ENCODE measurements at places on chromosomes 4 and X. TPM values are rescaled to one million over a fixed set of nuclear protein-coding genes. Genes with fewer than 3 reads are reported as not detected.

PDLIM3 gene
- 0.22 TPM for total RNA-seq

CLIC2 gene
- 9.2 TPM for total RNA-seq

DNA sequence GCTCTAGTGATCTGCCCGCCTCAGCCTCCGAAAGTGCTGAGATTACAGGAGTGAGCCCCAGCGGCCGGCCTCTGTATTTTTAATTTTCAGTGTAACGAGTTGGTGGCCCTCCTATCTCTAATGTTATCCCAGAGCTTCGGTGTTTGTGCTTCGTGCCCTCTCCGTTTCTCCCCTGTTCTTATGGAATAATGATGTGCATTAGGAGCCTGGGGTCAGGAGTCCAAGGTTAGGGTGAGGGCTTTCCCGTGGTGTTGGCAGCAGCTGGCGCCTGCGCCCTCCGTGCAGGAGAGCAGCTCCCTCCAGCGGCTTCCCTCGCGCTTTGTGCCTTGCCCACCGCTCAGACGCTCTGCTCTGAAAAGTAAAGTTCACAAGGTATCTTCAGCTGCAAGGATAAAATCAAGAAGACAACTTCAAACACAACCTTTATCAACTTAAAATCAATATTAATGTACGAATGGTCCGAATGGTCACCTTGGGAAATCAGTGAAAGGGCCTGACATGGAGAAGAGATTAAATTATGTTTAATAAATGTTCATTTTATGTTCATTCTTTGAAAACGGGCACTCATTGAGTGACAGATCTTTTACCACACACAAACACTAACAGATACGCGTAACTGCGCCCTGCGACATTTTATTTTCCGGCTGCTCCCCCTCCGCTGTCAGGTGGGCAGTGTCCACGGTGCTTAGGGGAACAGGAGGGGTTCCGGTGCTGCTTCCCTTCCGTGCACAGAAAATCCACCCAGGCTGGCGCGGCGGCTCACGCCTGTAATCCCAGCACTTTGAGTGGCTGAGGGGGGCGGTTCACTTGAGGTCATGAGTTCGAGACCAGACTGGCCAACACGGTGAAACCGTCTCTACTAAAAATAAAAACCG lies 62.4 kb downstream of the TRAPPC11 start:
- no peaks in the 10 kb centered on the region for H3K4me1 ChIP-seq
- H3K27me3 ChIP-seq, result no peaks in the 10 kb centered on the region

- DNase-seq, result no peak
- no peak overlapping the region for H3K4me3 ChIP-seq
- H3K36me3 ChIP-seq, result no peaks in the 10 kb centered on the region
- H3K27ac ChIP-seq, result no peak overlapping the region
- H3K4me1 ChIP-seq, result no peaks in the 10 kb centered on the region
Measured at GRCh38 chr4:156261230-156261629, 307.6 kb upstream of the CTSO start.

DNA sequence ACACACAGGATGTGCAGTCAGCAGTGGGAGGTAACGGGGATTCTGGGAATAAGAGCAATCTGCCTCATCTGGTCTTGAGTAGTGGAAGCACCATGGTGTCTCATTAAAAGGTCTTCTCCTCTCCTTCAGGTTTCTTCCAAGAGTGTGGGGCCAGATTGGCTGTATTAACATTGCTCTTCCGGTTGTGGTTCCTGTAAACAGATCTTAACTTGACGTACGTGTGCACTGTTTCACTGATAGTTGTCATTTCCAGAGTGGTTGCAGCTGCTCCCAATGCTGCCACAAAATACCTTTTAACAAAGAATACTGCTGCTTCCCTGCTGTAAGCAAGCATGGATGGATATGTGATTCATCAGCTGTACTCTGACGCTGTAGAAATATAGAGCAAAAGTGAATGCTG lies 1443.4 kb upstream of the TENM3 start:
- no peaks in the 10 kb centered on the region for H3K36me3 ChIP-seq
- H3K4me1 ChIP-seq, result no peaks in the 10 kb centered on the region
- no peaks in the 10 kb centered on the region for H3K27me3 ChIP-seq
- H3K4me3 ChIP-seq, result no peak overlapping the region

CCSER1 gene
- total RNA-seq, result 0.74 TPM

TMEM154 gene
- total RNA-seq, result 37.9 TPM

SLC49A3 gene
- total RNA-seq, result not detected

DNA sequence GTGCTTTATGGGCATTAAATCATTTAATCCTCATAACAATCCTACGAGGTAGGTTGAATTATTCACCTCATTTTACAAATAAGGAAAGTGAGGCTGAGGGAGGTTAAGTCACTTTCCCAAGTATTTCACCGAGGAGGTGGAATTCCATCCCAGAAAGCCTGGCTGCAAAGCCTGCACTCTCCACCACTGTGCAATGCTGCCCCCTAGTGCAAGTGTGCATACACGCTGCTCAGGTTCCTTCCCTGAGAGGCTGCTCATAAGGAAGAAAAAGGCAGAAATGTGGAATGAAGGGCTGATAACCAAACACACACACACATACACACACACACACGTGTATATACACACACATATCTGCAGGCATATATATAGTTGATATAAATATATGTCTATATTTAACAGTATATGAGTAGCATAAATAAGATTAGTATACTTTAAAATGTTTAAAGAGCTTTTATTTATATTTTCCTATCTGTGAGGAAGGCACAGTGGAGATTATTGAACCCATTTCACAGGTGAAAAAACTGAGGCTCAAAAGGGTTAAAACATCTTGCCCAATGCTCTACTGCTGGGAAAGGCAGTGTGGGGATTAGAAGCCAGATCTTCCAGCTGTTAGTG lies 714.5 kb upstream of the TENM3 start:
- no peak overlapping the region for H3K4me3 ChIP-seq
- no peak overlapping the region for H3K27ac ChIP-seq
- H3K4me1 ChIP-seq, result no peaks in the 10 kb centered on the region
- peak; percentile 89 for DNase-seq

DNA sequence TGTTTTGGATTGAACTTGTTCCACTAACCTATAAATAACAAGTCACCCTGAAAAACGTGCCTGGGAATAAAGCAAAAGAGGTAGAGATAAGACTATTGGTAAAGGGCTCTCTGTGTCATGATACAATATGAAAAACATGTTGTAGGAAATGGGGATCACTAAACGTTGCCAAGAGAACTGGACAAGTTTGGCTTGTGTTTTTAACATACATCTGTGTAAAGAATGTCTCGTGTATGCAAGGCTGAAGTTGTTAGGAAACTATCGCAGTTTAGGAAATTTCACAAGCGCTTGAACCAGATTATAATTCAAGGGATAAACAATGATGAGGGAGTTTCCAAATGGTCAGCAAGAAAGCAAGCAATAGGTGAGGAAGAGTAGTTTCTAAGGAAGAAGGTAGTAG lies 655.8 kb downstream of the PCDH7 start:
- DNase-seq, result no peak
- no peak overlapping the region for H3K27ac ChIP-seq
- H3K4me3 ChIP-seq, result no peak overlapping the region

ZNF185 gene
- total RNA-seq, result 17.8 TPM

DNA sequence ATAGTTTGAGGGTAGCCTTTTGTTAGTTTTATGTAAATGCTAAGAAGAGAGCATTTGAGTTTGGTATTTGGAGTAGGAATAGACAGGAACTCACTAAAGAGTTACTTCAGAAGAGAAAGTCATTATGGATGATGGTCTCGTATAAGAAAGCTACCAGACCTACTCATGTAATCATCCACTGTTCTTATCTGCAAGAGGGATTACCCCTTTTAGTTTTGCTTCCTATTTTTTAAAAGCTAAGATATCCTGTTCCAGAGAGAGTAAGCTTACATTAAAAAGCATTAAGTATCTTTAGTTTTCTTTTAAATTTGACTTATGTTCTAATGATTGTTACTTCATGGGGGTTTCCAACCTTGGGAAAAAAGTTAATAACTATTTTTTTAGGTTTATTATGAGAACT lies 12.5 kb upstream of the ART3 start:
- DNase-seq, result no peak
- no peak overlapping the region for H3K27ac ChIP-seq
- H3K4me1 ChIP-seq, result peaks cover 26% of the 10 kb centered on the region
- H3K4me3 ChIP-seq, result no peak overlapping the region
- no peaks in the 10 kb centered on the region for H3K27me3 ChIP-seq

- H3K36me3 ChIP-seq, result no peaks in the 10 kb centered on the region
- H3K4me1 ChIP-seq, result peaks cover 4% of the 10 kb centered on the region
- no peaks in the 10 kb centered on the region for H3K27me3 ChIP-seq
- no peak for DNase-seq
- H3K27ac ChIP-seq, result no peak overlapping the region
- no peak overlapping the region for H3K4me3 ChIP-seq
Measured at GRCh38 chr4:61407642-61408618, 207.8 kb downstream of the ADGRL3 start.

CLTRN gene
- total RNA-seq, result 1.8 TPM

- no peaks in the 10 kb centered on the region for H3K27me3 ChIP-seq
- no peak for DNase-seq
- H3K4me1 ChIP-seq, result peaks cover 6% of the 10 kb centered on the region
Measured at GRCh38 chr4:148955564-148956297, 513.5 kb upstream of the NR3C2 start.
